ENCODE measurements at places on chromosomes 1 and 21.

GRCh38 chr1:6034750-6035096, 11.0 kb upstream of the KCNAB2 start:
- DNase-seq, result no peak

DNA sequence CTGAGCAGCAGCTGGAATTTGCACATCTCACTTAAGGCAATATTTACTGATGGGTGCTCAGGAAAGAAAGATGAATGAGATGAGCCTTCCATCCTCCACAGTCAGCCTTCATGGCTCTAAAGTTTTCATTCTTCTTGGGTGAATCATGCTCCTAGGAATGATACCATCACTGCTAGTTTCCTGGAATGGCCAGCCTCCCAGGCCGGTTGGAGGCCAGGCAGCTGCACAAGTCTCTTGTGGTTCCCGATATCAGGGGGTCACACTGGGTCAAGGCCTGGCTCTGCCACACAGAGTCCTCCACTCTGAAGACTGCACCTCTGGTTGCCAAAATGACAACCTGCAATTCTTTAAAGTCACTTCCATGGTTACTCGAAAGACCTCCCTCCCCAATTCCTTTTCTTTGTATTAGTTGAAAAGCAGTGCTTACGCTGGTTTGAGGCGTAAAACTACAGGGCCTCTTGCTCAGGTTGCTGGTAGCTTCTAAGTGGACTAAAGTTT, 46.2 kb upstream of the PALMD start:
- no peak for DNase-seq

- DNase-seq, result no peak
These were observed 19.5 kb upstream of the EXO1 start for GRCh38 chr1:241828463-241829021.

- DNase-seq, result peak; percentile 10
These were observed 483.9 kb downstream of the PTPRC start for GRCh38 chr1:199122532-199123311.

DNA sequence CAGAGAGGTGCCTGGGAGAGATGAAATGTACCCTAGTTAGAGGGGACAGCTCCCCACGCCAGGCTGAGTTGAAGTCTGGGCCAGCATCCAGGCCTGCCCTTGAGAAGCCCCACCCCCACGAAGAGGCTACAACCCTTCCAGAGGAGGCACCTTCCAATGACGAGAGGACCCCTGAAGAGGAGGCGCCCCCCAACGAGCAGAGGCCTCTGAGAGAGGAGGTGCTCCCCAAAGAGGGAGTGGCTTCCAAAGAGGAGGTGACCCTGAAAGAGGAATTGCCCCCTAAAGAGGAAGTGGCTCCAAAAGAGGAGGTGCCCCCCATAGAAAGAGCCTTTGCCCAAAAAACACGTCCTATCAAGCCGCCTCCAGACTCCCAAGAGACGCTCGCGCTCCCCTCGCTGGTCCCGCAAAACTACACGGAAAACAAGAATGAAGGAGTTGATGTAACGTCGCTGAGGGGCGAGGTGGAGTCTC, 3.1 kb downstream of the EVA1B start:
- peak; percentile 90 for DNase-seq

- DNase-seq, result no peak
These were observed 230.5 kb upstream of the CAMK1G start for GRCh38 chr1:209353053-209353452.

DNA sequence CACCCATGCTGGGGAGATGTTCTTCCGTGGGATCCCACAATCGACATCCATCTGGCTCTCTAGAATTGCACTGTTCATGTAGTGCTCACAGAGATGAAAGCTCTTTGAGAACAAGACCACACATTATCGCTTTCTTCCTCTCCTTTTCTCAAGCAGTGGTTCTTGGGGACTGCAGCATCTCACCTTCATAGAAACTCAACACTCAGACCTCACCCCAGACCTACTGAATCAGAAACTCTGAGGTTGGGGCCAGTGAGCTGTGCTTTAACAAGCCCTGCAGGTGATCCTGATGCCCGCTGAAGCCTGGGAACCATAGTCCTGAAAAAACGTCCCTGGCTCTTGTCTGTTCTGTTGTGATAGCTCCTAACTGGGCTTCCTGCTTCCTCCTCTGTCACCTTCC, 251.3 kb upstream of the FGGY start:
- DNase-seq, result no peak

DNA sequence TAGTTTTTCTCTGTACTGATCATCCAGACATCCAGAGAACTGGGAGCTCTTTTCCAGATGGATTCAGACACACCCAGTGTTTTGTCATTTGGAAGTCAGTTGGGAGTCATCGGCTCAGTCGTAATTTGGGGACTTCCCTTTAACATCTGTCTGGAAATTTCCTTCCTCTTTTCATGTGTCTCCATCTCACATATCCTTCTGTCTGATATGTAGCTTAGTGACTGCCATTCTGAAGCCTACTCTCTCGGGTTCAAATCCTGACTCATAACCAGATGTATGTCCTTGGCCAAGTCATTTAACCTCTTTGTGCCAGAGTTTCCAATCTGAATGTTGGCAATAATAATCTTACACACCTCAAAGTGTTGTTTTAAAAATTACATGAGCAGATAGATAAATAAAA, 3.0 kb downstream of the MORC3 start:
- peak; percentile 87 for DNase-seq

GRCh38 chr1:173297798-173298391, 90.8 kb upstream of the TNFSF4 start:
- no peak for DNase-seq

- no peak for DNase-seq
These were observed 51.2 kb upstream of the CCDC190 start for GRCh38 chr1:162912061-162912667.

DNA sequence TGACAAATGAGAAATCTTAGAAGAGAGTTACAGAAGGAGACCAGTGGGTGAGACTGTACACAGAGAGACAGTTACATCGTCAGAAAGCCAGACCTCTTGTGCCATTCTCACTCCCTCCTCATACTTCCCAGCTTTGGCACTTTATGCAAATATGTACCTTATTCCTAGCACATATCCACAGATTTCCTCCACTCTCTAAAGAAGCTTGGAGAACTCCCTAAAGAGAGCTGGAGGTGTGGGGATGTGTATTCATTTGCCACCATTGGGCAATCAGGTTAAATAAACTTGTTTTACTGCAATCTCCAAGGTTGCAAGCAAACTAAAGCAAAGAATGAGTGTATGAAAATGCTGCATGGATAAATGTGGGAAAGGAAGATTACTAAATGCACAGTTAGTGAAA, 380.9 kb upstream of the PRMT6 start:
- DNase-seq, result no peak

DNA sequence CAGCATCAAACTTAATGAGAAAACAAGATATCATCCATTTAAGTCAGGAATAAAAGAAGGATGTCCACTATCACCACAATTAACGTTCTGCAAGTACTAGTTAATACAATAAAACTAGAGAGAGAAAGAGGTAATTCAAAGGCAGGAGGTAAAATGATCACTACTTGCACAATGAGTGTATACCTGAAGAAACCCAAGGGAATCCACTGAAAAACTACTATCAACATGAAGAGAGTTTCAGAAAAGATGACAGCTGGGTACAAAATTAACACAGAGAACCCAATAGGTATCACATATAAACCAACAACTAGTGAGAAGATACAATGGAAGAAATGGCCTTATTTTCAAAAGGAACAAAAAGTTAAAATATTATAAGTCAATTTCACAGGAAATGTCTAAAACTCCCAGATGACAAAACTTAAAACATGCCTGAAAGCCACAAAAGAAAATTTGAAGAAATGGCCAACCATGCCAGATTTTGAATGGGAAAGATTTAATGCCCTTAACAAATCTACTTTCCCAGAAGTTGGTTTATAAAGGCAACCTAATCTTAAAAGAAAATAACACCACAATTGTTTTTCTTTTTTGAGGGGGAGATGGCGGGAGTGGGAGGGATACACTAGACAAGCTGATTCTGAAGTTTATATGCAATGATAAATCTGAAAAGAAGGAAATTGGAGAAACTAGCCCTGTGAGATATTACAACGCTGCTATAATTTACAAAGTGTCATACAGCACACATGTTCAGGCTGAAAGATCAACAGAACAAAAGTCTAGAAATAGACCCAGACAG, 17.8 kb downstream of the VPS26C start:
- DNase-seq, result no peak

- no peak for DNase-seq
These were observed 11.2 kb downstream of the PUM1 start for GRCh38 chr1:31054349-31054748.

DNA sequence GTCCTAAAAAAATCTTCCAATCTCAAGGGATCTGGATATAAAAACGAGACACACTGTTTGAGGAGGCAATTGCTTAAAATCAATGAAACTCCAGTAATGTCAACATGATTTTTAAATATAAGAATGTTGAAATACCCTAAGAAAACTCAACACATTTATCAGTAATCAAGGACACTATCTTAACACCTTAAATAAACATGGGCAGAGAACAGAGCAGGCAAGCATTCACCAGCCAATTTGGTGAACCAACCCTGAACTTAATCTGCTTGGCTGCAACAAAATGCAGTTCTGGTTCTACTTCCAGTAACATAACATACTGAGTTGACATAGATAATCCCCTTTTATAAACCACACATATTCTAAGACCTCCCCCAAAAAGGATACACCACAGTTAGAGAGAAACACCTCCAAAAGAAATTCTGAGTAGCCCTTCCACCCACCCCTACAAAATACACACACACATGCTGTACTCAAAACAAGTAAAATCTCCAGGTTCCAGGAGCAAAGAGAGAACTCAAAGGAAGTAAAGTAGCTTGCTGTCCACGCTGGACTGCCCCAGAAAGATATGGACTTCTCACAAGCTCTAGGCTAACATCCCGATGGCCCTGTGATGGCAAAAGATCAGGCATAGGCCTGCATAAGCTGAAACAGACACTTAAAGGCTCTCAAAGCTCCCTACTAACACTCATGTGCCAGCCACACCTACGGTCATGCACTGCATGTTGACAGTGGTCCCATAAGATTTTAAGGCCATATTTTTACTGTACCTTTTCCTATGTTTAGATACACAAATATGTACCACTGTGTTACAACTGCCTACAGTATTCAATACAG, 30.5 kb downstream of the TP53BP2 start:
- DNase-seq, result no peak

DNA sequence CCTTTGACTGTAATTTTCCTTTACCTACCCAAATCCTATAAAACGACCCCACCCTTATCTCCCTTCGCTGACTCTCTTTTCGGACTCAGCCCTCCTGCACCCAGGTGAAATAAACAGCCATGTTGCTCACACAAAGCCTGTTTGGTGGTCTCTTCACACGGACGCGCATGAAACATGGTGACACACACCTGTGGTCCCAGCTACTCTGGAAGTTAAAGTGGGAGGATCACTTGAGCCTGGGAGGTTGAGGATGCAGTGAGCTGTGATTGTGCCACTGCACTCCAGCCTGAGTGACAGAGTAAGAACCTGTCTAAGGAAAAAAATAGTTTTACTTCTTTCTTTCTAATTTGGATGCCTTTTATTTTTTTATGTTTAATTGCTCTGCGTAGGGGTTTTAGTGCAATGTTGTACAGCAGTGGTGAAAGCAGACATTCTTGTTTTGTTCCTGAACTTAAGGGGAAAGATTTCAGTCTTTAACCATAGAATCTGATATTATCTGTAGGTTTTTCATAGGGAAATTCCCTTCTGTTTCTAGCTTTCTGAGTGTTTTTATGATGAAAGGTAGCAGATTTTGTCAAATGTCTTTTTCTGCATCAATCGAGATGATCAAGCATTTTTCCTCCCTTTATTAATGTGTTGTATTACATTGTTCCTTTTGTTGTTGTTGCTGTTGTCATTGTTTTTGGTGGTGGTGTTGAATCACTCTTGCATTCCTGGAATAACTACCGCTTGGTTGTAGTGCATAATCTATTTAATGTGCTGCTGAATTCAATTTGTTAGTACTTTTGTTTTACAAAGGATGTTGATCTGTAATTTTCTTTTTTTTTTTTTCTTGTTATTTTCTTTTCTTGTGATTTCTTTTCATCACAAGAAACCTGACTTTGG, 497.4 kb downstream of the DISC1 start:
- DNase-seq, result no peak

DNA sequence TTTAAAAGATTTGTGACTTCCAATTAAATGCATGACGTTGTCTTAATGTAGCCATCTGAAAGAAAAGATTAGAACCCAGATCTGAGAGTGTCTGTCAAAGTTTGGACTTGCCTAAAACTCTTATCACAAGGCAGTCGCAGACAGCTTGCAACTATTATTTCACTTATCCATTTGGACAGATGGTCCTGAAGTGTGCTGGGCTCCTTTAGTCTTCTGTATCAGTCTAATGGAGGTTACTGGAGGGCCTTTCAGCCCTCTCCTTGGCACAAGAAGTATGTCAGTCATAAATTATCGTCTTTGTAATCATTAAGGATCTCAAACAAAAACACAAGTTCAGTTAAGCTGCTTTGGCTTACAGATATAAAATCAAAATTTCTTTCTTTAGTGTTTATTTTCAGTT, 15.5 kb downstream of the PROX1 start:
- DNase-seq, result no peak

- DNase-seq, result no peak
These were observed 12.2 kb downstream of the FAM131C start for GRCh38 chr1:16061266-16061665.

DNA sequence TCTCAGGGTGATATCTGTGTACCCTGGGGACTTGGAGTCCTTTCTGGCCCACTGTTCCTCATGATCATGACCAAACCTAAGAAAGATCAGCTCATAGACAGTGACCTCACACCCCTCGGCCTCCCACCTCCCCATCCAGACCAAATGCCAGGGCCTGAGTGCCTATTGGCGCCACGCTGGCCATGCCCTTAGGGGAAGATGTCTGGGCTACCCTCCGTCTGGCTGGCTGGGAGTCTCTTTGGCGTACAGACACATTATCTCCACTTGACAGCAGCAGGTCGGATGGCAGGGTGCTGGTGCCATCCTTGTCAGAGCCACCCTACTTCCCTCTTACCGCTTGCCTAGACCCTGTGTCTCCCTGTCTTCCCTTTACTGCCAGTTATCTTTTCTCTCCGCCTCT, 8.4 kb downstream of the RORC start:
- DNase-seq, result no peak

GRCh38 chr1:77146270-77146669, 73.0 kb downstream of the PIGK start:
- no peak for DNase-seq

GRCh38 chr1:201949491-201949890, 3.1 kb upstream of the LMOD1 start:
- DNase-seq, result no peak

- DNase-seq, result no peak
These were observed 9.1 kb downstream of the SYTL1 start for GRCh38 chr1:27350663-27351540.

Measured in common myeloid progenitor, CD34-positive (primary cell).